HT-29 (cell line): ENCODE measurements at places on chromosomes 4 and X.

DNA sequence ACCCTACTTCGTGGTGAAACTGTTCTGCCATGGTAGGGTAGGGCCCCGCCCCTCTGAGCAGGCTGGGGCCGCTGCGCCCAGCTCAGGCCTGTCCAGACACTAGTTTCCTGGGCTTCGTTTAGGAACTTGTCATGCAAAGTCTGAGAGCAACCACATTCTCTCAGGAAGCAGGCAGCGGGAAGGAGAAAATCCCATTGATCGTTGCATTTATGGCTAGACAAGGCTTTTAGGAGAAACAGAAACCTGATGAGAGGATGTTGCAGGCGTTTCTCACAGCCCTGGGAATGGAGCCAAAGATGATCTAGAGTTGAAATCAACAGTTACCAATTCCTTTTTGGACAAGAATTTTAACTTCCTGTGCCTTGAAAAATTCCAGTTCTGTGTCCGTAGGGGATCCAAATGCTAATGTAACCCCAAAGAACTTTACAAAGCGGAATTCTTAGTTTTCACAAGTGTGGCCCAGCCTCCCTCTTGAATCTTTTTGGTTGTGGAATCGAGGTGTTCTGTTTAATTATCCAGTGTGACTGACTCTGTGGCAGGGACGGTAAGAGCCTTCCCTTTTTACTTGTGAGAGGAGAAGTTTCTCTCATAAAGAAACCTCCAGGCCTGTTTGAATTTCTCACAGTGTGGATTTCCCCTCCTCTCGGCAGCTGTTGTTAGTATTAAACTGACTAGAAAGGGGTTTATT is 4.5 kb upstream of the CXCL9 start:
- no peak for DNase-seq

DNA sequence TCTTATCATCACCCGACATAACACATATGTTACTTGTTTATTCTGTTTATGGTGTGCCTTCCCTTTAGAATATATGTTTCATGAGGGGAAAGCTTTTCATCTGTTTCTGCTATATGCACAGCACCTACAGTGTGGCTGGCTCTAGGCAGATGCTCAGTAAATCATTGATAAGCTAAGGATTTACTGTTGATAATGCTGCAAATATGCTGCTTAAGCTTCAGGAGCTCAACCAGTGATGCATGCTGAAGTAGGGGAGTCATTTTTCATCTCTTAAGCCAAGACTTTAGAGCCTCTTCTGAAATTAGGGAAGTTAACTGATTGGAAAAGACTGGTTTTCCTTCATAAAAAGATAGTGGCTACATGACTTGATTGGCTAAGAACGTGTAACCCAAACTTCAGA is 16.4 kb downstream of the FAT4 start:
- no peak for DNase-seq

- no peak for DNase-seq
These were observed 124.2 kb downstream of the CAMK2D start for GRCh38 chr4:113637363-113637762.

DNA sequence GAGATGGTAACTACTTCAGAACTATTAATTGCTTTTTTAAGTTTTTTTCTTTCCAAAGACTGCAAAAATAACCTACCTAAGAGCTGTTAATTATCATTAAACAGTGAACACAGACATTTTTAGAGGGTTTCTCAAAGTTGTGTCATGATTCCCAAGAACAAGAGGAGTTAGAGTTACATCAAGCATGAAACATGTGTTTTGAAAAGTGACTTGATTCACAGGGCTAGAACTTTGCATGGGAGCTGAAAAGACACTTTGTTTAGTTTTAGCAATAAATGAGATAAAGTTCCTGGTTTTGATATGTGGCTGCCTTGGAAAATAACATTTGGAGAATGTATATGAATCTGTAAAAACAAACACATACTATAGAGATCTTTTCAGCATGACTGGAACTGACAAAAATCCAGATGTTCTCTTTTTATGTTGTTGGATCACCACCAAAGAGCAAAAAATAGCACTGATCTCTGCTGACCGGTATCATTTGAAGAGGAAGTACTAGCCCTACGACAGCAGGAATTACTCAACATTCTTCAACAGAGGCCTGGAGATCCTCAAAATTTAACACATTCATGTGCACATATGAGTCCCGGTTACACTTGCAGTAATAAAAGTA is 173.0 kb upstream of the PCDH18 start:
- no peak for DNase-seq

DNA sequence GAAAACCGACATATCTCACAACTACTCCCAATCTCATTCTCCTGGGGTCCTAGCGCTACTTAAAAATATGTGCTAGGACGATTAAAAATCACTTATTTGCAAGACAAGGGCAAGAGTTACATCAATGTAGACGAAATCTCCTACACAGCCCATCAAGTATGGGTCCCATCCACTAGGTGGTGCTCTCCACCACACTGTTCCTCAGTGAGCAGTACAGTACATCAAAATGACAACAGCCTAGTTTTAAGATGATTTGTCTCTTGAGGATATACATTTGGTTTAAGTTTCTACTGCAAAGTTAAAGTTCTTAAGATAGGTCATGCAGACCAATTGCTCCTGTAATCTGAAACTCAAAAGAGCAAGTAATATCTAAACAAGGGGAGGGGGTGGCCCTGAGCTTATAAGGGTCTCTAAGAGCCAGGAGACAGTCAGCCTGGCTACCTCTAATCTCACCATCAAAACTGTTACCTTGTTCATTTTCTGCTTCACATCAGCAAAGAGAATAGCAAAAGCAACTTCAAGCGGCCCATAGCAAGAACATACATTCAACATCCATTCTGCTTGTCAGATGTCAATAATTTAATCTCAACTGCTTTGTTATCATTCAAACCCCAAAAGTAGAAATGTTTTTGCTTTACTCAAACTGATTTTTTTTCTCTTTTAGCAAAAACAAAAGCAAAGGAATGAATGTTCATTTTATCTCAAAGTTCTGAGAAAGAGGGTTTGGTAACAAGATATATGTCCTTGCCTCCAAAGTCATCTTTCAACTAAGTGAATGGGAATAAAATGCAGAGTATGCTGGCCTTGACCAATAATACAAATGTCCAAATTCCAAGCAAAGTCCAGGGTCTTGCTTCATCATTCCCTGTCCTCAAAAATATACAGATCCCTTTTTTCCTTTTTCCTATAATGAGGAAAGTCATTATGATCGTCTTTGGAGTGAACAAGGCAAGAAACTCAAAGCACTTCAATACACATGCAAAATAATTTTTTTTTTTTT is 53.1 kb downstream of the STX18 start:
- DNase-seq, result peak; percentile 80

GRCh38 chr4:168656055-168656660 is 159.3 kb downstream of the PALLD start:
- DNase-seq, result no peak

GRCh38 chr4:176769514-176769913 is 23.2 kb downstream of the VEGFC start:
- DNase-seq, result no peak

GRCh38 chrX:108736509-108737479 is at the start of gene IRS4:
TSS of gene IRS4 (minus strand) at chrX:108736563.
- DNase-seq, result no peak

DNA sequence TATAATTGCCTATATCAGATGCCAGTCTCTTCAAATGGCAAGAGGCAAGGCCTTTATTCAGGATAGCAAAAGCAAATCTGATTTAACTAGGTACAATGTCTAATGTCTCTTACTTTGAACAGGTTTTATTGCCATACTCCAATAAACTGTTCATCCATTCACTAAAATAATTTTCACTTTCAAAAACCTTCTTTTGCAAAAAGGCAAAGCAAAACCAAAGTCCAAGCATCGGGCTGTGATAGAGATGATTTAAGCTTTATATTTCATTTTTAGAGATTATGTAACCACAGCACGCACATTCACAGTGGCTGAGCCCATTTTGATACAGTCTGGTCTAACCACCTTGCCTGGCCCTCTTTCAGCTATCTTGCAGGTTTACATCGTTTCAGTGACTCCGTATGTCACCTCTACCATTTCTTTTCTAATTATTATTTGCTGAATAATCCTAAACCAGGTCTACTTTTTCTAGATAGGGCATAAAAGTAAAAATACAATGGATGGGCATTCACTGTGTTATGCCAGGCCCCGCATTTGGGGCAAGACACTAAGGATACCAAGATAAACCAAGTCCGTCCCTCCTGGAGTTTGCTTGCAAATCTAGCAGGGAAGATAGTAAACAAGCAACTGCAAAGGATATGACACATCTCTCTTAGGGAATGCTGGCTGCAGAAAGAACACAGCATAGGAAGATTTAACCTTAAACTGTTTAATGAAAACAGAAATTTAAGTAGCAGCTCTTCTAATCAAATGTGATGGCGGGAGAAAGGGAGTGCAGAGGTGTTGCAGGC is 1.8 kb downstream of the CASP3 start:
- no peak for DNase-seq

DNA sequence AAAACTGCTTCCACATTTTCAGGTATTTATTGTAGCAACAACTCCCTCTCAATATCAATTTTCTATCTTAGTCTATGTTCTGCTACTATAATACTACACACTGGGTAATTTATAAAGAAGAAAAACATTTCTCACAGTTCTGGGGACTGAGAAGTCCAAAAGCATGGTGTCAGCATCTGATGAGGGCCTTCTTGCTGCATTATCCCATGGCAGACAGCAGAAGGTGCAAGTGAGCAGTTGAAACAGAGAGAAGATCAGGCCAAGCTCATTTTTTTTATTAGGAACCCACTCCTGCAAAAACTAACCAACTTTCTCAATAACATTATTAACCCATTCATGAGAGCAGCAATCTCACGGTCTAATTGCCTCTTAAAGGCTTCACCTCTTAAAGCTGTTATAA is 376.0 kb downstream of the RAB28 start:
- DNase-seq, result no peak

GRCh38 chr4:27148211-27148895 is 287.7 kb downstream of the STIM2 start:
- no peak for DNase-seq

- DNase-seq, result peak; percentile 7
These were observed 104.9 kb upstream of the DHX15 start for GRCh38 chr4:24689212-24689611.

- DNase-seq, result no peak
These were observed 265.1 kb upstream of the MAD2L1 start for GRCh38 chr4:120331486-120332370.

GRCh38 chr4:93760284-93760683 is 68.3 kb upstream of the ATOH1 start:
- DNase-seq, result no peak

- DNase-seq, result no peak
These were observed 33.5 kb downstream of the HTRA3 start for GRCh38 chr4:8303081-8303480.

- DNase-seq, result no peak
These were observed 759 bp downstream of the ZC4H2 start for GRCh38 chrX:64975491-64975890.

GRCh38 chrX:22686138-22686541 is 313.6 kb upstream of the DDX53 start:
- DNase-seq, result no peak

DNA sequence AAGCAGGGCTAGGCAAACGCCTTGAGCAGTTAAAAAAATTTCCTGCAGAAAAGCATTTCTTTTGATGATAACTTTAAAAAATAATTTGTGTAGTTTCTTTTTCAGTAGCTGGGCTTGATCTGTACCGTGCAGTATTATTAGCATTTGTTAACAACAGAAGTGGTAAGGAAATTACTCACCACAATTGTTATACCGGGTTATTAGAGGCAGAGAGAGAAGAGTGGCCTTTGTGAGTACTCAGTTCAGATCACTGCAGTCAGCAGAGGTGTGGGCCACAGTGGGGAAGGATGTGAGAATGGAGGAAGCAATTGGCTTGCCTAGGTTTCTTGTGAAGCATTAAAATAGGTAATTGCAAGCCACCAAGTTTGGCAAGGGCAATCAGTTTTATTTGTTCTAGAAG is 14.3 kb upstream of the IL21 start:
- no peak for DNase-seq

- no peak for DNase-seq
These were observed 148.7 kb downstream of the AFAP1 start for GRCh38 chr4:7790999-7791398.

- no peak for DNase-seq
These were observed 22.0 kb downstream of the OR13H1 start for GRCh38 chrX:131565909-131566308.

DNA sequence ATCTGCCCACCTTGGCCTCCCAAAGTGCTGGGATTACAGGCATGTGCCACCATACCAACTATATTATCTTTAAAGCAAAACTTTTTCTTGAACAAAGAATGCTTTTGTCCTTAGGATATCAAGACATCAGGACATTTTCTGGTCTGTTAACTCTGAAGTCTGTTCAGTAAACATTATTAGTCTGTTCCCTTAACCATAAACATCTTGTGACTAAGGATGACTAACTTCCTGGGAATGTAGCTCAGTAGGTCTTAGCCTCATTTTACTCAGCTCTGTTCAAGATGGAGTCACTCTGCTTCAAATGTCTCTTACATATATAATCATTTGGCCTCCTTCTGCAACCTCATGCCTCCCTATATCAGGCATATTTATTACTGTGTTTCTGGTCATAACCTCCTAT is 122.9 kb downstream of the UBE2NL start:
- DNase-seq, result peak; percentile 54

DNA sequence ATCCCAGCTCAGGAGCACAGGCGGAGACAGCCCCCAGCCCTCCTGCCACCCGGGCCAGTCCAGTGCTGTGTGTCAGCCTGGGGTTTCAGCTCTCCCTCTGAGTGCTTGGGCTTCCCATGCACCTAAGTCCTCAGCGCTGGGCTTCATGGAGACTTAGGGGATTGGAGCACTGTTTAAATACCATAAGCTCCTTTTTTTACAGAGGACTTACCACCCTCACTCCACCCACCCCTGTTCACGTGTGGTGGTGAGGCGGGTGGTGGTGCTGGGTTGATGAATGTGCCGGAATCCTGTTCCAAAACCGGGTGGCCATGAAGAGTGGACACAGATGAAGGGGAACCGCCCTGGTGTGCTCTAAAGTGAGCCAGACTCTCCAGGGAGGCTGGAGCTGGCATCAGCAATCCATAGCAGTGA is 66.9 kb downstream of the PSAPL1 start:
- no peak for DNase-seq

GRCh38 chr4:41763729-41764128 is 15.2 kb upstream of the PHOX2B start:
- DNase-seq, result no peak

DNA sequence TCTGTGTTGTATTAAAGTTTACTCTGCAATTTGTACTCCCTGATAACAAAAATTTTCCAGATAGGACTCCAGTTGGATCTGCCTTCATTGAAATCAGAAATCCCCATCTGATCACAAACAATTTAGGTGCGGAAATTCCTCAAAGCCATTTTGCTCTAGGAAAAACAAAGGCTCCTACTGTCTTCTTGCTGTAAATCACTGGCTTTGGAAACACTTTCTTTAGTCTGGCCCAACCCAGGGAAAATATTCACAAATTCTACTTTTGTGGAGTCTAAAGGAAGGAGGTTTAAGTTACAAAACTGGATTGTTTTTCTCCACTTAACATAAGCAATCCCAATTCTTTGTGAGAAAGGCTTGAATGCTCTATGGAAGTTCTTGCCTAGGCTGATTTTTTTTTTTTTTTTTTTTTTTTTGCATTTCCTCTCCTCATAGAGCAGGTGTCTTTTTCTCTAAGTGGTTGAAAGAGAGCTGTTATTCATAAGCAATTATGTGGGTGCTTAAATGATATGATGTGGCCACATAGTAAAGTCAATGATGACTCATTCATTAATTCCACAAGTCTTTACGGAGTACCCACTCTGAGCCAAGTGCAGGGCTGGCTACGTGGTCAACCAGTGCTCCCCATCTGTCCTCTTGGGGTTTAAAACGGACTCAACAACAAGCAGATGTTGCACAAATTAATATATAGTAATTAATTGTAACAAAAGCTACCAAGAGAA is 261.4 kb downstream of the LDB2 start:
- DNase-seq, result no peak

- DNase-seq, result peak; percentile 44
These were observed 395.2 kb downstream of the MID1IP1 start for GRCh38 chrX:39196192-39197102.
